ENCODE measurements at places on chromosomes 6 and 20. TPM values are rescaled to one million over a fixed set of nuclear protein-coding genes. Genes with fewer than 3 reads are reported as not detected.

- H3K36me3 ChIP-seq, result no peaks in the 10 kb centered on the region
- no peaks in the 10 kb centered on the region for H3K27me3 ChIP-seq
- no peak overlapping the region for H3K4me3 ChIP-seq
- peaks cover 3% of the 10 kb centered on the region for H3K4me1 ChIP-seq
Measured at GRCh38 chr6:90082847-90083246, 188.6 kb downstream of the GJA10 start.

Gene RAB23
- total RNA-seq, result 11.0 TPM

- H3K4me1 ChIP-seq, result peaks cover 27% of the 10 kb centered on the region
- no peaks in the 10 kb centered on the region for H3K36me3 ChIP-seq
- DNase-seq, result no peak
- no peak overlapping the region for H3K4me3 ChIP-seq
- no peak overlapping the region for H3K27ac ChIP-seq
Measured at GRCh38 chr6:19446570-19446969, 390.6 kb upstream of the ID4 start.

Gene TGM3
- not detected for total RNA-seq

DNA sequence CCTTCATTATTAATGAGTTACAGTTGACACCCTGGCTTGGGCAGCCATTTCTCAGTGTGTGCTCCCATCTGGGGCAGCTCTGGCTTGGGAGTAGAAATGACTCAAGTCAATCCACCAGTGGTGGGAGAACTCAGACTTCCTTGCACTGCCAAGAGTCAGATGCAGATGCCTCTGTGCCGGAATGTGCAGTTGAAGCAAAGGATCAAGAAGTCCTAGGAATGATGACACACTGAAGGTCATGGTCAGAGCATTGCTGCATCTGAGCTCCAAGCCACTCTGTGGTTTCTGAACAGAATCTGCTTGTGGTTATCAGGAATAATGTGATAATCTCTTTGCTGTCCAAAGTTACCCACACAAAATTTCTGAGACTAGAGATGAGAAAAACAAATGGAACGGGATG, 19.5 kb upstream of the PAX1 start:
- H3K27me3 ChIP-seq, result no peaks in the 10 kb centered on the region
- H3K4me3 ChIP-seq, result no peak overlapping the region
- no peaks in the 10 kb centered on the region for H3K4me1 ChIP-seq
- H3K27ac ChIP-seq, result no peak overlapping the region
- H3K36me3 ChIP-seq, result no peaks in the 10 kb centered on the region
